Stimulated activated CD8-positive, alpha-beta memory T cell treated with anti-CD3 and anti-CD28 coated beads, Interleukin-7, amount 100 ng/mL, for 24 hours (primary cell): ENCODE measurements at places on chromosomes 12 and 14.

GRCh38 chr12:18750085-18750484, 12.2 kb downstream of the CAPZA3 start:
- no peak for DNase-seq

DNA sequence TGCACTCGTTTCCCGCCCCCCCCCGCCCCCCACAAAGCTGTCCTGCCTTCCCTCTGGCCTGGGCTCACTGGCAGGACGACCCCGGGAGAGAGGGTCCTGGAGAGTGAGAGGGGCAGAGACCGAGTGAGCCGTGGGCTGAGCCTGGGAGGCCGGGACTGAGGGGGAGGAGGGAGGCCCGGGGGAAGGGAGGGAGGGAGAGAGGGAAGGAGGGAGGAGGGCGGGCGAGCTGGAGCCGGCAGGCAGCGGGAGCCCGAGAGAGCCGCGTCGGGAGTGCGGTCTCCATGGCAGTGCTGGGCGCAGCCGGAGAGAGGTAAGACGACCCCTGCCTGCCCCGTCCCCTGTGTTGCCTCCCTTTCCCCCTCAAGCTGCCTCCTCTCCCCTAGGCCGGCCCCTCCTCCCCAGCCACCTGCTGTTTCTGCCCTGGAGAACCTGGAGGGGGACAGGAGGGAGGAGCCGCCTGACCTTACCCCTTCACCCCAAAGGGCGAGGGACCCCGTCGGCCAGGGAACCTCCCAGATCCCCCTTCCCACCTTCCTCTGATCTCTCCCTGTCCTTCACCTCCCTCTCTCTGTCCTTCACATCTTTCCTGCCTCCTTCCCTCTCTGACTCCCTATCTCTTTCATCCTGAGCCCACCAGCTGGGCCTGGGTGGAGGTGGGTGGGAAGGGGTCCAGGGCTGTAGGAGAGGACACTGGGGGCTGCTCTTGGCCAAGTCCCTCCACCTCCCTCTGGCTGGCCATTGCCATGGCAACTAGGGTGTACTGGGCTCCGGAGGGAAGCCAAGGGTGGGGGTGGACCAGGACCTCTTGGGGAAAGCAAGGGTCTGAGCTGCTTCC, at the start of gene GPR162:
TSS of gene GPR162 (plus strand) at position 231 of the 835 bp plus-strand sequence. CDS start 2,078 bp downstream, outside the sequence.
- DNase-seq, result no peak

DNA sequence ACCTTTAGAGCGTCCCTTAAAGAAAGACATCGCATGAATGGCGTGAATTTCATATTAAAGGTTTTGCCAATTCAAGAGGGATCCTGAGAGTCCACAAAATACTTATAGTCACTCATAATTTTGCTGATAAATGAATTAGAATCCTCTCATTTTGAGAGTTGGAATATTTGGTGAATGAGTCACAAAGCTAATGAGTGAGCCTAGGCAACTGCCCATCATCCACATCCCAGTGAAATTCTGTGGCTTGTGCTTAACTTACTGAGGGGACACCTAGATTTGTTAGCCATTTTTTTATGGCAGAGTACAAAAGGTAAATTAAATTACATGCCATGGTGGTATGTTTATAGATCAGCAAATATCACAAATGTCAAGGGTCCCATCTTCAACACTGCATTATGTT, 12.7 kb upstream of the NOXRED1 start:
- no peak for DNase-seq

DNA sequence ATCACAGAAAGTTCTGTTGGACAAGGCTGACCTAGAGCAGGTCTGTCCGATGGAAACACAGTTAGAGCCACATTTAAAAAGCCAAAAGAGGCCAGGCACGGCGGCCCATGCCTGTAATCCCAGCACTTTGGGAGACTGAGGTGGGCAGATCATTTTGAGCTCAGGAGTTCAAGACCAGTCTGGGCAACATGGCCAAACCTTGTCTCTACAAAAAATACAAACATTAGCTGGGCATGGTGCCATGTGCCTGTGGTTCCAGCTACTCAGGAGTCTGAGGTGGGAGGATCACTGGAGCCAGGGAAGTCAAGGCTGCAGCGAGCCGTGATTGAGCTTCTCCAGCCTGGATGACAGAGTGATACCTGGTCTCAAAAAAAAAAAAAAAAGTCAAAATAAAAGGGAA, 14.9 kb downstream of the UBE3B start:
- no peak for DNase-seq

GRCh38 chr12:117522559-117522958, 161.1 kb upstream of the NOS1 start:
- DNase-seq, result no peak

DNA sequence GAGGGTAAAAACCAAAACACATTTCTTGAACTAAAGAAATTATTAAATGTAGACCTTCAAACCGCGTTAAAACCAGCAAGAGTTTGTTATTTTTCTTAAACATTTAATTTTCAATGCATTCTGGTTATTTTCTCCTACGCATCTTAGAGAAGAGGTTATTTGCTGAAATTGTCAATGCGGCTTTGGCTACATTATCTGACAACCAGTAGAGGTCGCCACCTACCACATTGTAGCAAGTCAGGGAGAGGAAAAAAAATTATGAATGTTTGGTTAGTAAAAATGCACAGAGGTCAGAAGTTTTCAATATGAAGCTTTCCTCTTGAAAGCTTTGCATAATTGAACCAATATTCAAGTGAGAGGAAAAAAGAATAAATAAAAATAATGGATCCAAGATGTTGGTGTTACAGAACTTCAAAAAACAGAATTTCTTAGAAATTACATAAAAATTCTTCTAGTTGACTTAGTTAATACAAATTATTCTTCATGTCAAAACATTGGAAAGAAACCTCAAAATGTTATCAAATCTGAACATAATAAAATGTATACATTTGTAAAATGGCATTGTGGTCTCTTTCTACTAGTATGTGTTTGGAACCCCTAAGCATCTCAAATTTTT, 159.4 kb upstream of the TMTC2 start:
- no peak for DNase-seq

- DNase-seq, result no peak
These were observed 482.0 kb downstream of the RMST start for GRCh38 chr12:97944576-97944975.

GRCh38 chr14:105888784-105889665, 362.6 kb downstream of the TMEM121 start:
- no peak for DNase-seq

DNA sequence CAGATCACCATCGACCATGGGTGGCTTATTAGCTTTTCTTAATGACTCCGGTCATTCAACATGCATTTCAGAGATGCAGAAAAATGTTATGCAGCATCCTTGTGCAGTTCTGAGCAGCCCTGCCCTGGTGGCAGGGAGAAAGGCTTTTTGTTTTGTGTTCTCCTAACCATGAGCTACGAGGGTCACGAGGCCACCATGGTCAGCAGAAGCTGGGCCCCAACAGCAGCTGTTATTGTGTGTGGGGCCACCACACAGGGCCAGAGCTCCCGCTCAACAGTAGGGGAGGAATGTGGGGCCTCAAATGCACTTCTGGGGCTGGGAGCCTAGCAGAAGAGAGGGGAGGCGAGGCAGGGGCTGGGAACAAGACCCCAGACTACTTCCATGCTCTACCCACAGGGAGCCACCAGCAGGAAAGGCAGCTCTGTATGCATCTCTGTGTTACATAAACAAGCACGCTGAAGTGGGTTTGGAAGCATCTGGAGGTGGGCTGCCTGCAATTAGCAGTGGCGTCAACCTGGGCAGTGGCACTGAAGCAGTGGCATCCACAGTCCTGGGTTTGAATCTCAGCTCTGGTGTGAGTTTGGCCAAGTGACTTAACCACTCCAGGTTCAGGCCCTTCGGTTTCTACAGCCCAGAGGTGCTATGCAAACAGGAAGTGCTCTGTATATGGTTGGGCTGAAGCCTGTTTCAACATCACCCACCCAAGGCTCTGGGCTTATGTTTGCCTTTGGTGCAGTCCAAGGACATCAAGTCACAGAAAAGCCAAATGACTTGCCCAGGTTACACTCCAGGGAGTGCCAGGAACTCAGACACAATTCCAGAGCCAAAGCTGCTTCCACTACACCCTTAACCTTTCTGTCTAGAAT, 16.3 kb downstream of the GLTP start:
- no peak for DNase-seq

DNA sequence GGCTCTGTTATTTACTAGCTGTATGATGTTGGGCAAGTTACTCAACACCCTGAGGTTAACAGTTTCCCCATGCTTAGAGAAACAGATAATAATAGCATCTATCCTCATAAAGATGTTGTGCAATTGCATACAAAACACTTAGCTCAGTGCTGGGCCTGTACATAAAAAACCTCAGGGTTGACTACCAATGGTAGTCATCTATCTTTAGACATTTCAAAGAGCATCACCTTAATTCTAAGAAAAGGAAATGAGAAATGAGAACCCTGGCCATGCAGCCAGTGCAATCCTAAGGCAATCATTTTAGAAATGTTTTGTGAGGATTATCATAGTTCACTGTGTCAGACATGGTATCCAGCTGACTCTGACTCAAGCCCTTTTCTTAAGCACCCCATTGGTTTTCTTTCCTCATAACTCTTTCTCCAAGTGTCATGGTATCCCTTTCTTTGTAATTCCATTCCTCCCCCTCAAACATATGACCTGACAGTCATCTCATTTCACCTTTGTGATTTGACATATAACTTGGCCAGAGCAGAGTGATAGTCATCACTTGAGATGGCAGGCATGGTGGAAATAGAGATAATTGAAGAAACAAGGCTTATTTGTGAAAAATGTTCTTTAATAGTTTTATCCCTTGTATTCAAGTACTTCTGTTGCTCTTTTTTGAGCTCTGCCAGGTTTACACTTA, 29.5 kb upstream of the OSBPL8 start:
- no peak for DNase-seq

- no peak for DNase-seq
These were observed 36.9 kb upstream of the SINHCAF start for GRCh38 chr12:31362759-31363415.

DNA sequence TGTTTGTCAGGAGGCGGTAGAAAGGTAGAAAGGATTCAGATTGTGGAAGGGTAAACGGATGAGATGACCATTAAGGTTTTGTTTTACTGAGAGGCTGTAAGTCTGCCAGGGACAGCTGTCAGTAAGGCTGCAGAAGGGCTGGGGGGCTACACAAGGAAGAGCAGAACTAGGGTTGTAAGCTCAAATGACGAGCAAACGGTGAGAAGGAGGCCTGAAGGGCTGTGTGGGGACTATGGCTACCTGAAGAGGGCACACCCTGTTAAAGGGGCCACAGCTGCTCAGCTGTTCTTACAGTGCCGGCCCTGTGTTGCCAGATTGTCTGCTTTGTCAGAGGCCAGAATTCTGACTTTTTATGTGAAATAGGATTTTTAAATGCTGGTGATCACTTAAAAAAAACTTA, 19.1 kb downstream of the VASH1 start:
- DNase-seq, result no peak

GRCh38 chr12:46660276-46660675, 165.5 kb downstream of the SLC38A4 start:
- DNase-seq, result no peak

DNA sequence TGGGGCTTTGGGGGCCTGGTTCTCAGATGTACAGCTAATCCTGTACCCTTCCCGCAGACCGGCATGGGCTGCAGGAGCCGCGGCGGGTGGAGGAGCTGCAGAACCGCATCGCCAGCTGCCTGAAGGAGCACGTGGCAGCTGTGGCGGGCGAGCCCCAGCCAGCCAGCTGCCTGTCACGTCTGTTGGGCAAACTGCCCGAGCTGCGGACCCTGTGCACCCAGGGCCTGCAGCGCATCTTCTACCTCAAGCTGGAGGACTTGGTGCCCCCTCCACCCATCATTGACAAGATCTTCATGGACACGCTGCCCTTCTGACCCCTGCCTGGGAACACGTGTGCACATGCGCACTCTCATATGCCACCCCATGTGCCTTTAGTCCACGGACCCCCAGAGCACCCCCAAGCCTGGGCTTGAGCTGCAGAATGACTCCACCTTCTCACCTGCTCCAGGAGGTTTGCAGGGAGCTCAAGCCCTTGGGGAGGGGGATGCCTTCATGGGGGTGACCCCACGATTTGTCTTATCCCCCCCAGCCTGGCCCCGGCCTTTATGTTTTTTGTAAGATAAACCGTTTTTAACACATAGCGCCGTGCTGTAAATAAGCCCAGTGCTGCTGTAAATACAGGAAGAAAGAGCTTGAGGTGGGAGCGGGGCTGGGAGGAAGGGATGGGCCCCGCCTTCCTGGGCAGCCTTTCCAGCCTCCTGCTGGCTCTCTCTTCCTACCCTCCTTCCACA, 7.6 kb downstream of the NR4A1 start:
- no peak for DNase-seq

DNA sequence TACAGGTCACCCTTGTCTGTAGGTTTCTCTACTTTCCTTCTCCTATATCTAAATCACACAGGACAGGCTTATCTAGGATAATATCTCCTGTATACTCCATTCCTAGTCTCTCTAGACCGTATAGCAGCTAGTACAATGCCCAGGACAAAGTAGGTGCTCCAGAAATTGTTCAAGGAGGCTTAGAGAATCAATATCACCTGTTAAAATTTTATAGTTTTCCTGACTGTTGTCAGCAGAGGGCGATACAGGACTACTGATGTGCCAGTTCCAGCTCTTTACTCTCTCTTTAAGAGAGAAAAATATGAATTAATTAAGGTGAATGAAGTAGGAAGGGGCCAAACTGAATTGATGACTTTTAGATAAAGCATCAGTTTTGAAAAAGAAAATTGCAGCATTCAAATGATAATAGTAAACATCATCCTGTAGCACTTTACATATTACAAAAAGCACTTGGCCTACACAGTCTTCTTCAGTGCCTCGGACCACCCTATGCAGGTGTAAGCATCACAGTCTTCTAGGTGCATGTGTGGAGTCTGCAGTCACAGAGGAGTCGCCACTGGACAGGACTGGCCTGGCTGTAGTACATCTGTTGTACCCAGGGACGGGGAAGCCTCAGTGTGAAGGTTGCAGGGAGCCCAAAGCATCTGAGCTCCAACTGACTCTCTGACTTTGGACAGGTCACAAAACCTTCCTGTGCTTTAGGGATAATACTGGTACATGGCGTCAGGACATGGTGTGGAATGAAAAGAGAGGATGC, 61.9 kb upstream of the MAX start:
- DNase-seq, result no peak

DNA sequence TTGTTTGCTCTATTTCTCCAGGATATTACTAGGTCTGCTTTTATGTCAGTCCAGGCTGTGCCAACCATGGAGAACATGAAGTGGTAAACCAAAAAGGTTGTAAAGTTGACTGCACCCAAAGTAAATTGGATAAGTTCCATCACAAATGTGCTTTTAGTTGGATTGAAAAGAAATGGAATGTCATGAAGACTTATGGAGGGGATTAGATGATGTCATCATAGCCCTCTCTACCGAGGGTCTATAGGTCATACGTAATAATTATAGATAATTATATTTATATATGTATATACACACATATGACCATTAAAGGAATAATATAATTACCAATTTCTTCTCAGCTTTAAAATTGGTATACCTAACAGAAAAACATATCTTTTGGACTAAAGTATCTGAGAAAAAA, 714.9 kb downstream of the NOVA1 start:
- no peak for DNase-seq

GRCh38 chr12:121176826-121177529, 33.0 kb upstream of the P2RX4 start:
- DNase-seq, result no peak

- no peak for DNase-seq
These were observed 28.7 kb upstream of the REP15 start for GRCh38 chr12:27667540-27667939.

GRCh38 chr12:857611-858010, 91.9 kb downstream of the RAD52 start:
- no peak for DNase-seq
